D721Med (cell line): ENCODE measurements at places on chromosomes 3 and 15.

DNA sequence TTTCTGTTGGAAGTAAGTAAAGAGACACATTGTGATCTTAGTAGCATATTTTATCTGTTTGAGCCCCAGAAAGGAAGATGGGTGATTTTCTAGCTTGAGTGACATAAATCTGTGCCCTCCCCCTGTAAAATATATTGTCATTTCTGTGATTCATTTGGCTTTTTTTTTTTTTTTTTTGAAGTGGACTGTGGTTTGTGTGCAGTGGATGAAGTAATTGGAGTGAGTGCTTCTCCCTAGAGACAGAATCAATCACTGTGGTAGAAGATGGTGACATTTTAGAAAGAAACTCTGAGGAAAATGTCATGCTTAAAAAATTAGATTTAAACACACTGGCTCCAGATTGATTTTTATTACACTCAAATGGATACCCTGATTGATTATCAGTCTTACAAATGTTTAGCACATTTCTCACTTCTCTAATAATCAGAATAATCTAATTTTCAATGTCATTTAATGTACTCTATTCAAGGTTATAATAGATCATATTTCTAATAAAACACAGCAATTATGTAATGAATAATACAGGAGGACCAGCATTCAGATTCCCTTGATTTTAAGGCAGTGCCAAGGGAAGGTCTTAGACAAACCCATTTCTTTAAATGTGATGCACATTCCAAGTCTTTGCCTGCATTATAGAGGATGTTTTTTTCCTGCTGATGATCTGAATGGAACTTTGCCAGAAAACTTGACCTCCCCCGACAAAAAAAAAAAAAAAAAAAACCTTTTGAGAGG lies 116.6 kb downstream of the TOP2B start:
- no peak for DNase-seq

- DNase-seq: no peak
These were observed 21.0 kb downstream of the SEMA5B start for GRCh38 chr3:123006609-123007008.

DNA sequence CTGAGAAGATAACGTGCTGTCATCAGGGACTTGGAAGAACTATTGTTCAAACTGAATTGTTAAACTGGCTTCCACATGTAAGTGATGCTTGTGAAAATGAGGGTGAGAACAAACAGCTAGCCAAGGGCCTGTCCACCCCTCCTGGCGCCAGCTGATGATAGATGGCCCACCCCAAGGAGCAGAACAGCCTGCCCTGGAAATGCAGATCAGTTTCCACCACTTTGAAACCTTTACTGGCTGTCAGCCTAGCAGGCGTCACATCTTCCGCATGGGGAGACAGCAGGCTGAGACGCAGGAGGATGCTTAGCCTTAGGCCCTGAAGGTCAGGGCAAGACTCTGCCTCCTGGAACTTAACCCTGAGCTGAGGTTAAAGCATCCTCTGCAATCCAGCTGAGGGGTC lies 6.4 kb upstream of the SLC51B start:
- DNase-seq: no peak

GRCh38 chr3:189673535-189673934 lies 42.3 kb downstream of the TP63 start:
- no peak for DNase-seq

DNA sequence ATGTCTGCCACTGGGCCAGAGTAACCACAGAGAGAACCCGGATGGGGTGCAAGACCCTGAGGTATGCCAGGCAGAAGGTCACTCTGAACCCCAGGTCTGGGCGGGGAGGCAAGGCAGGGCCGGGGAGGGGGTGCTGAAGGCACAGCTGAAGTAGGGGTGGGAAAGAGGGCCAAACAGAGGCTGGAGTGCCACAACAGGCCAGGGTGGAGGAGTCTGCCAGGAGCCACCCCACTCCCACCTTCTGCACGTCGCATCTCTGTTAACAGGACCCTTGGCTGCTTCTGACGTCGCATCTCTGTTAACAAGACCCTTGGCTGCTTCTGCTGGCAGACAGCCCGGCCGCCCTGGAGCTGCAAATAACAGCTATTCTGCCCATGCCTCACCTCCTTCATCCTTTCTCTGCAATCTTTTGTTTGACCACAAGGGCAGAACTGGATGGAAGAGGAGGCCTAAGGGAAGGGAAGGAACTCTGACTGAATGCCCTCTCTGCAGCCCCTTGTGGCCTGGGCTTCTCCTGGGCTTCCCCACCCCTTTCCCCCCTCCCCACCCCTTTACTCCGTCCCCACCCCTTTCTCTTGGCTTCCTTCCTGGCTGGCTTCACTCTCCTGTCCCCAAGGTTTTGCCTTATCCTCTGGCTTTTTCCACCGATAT lies 20.6 kb upstream of the FBLN2 start:
- DNase-seq: no peak

GRCh38 chr3:128500556-128500955 lies 7.6 kb upstream of the GATA2 start:
- DNase-seq: no peak

DNA sequence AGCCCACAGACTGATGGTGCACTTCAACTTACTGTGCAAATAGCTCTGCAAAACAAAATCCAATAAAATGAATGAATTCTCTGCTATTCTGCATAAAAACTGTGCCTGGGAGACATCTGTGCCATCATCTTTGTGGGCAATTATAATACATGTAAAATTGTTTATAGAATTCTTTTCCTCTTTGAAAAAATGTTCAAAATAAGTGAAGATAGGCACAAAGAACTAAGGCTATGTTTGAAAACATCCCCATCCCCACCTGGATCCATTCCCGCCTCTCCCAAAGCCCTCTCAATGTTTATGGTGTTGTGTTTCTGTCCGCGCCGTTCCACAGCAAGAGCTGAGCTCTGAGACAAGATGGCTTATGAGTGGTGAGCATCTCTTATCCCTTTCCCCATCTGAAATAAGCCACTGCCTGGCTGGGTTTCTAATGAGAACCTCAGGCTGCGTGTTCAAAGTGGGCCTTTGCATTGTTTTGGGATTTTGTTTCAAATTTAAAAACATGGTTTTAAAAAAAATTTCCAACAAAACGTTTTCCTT lies 22.4 kb upstream of the SNRPA1 start:
- DNase-seq: no peak

DNA sequence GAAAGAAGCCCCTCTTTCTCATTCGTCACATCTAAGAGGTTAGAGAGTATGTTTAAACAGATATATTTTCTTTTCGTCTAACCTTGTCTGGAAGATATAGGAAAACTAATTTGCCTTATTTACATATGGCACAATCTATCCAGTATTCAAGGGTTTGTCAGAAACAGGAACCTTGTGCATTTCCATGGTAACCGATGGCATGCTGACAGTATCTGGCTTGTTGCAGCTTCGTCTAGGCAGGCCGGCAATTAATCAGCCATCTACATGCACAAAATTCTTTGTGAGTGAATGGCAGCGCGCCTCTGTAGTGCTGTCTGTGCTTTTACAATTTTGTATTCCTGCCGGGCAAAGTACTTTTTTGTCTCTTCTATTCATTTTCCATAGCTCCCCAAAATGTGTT lies 294.0 kb upstream of the SOX2 start:
- no peak for DNase-seq

- no peak for DNase-seq
These were observed 62.4 kb downstream of the ARIH1 start for GRCh38 chr15:72536506-72536905.

DNA sequence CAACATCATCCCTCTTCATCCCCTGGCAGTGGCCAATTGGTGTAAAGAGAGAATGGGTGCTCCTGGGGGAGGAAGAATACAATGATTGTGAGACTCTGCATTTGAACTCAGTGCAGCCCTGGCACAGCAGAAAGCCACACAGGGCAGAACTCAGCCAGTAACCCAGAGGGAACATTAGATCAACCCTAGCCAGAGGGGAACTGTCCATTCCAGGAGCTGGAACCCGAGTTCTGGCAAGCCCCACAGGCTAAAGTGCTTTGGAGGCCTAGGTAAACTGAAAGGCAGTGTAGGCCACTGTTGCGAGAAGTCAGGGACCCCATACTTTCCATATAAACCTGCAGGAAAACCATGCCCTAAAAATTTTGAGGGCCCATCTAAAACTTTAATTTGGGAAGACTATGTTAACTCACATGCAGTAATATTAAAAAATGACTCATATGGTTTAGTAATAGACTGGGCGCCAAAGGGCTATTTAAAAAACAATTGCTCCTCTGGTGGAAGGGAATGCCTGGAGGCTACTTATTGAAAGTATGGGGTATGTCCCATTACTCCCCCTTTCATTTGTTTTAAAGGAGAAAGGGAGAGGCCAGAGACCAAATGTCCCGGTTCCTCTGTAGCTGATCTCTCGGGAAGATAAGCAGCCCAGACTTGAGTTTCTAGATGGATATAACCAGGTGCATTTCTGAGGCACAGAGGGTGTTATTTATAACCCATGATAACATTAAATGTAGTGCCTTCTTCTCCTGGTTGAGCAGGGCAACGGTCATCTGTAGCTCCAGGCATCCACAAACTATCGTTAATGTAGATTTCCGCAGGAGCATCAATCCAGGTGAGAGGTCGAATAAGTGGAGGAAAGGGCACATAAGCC lies 5.8 kb upstream of the RAD51 start:
- DNase-seq: no peak
